ENCODE measurements at places on chromosomes 6 and 20.
A peak's percentile ranks its signal among the peaks of the same experiment; 100 is the strongest.

GRCh38 chr20:10876558-10876957, 202.8 kb upstream of the JAG1 start:
- no peak for DNase-seq

DNA sequence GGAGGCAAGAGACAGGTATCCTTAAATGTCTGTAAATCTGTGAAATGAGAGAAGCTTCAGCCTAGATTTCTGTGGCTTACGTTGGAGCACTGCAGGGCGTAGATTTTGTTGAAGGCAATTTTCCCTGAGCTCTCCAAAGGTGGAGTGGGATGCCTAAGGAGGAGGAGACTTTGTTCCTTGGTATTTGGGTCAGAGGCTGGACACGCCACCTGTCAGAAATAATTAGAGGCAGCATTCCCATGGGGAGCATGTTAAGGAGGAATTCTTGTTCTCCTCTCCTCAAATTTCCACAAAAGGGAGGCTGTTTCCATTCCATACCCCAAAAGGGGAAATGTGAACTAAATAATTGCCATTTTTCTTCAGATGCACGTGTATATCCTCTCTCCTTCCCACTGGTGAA, 11.1 kb upstream of the SCGN start:
- DNase-seq, result no peak

DNA sequence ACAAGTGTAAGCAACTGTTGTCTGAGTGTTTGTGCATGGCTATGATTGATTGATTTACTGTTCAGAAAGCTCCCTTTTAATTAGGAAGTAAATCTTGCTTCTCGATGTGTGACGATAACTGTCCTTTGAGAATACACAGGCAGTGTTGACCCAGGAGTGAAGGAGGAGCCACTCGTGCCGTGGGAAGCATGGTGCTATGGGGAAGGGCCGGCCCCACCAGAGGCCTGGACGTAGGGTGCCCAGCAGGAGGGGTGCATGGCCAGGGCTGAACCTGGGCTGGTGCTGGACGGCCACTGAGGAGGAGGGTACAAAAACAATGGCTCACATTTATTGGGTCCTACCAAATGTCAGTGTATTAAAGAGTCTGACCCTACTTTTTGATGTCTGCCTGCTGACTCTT, 60.7 kb downstream of the ANKRD60 start:
- no peak for DNase-seq

DNA sequence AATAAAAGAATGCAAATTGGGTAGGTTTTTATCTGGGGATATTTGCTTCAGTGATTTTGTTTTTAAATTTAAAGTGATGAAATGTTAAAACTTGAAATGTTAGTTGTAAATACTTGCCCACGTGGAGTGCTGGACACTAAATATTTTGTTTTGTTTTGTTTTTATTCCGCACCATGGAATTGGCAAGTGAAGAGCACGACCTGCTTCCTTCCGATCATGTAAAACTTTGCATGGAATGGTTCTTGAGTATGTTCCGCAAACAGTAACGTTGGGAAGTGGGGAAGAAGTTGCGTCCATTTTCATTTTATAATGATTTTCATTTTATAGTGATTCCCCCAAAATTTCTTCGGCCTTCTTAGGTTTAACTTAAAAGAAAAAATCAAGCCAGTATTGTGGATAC, 765 bp downstream of the IRAK1BP1 start:
- no peak for DNase-seq

DNA sequence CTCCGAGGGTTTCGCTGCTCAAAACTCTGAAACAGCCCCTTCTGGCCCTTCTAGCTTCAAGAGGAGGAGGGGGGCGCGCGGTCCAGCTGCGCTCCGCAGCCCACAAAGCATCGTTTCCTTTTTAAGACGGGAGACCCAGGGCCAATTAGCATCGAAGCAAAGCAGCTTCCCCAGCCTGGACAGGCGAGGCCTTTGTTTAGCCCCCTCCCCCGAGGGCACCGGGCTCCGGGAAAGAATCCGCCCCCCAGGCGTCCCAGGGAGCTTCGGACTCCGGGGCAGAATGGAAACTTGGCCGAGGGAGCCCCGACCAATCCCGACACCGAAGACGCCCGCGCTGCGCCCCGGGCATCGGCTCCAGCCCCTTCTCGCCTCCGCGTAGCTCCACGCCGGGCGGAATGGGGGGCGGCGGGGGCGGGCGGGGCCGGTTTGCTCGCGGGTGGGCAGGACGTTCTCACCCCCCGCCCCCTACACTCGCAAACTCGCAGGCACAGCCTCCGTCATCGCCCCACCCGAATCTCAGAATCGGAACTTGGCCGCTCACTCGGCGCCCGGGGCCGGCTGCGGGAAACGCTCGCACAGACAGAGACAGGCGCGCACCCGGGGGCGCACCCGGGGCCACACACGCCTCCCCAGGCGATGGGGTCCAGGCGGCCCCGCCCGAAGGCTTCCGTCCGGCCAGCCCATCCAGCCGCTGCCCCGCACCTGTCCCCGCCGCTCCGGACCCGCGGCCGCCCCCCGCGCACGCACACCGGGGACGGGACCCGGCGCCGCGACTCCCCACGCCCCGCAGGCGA, 628 bp downstream of the NKAIN4 start:
- no peak for DNase-seq

DNA sequence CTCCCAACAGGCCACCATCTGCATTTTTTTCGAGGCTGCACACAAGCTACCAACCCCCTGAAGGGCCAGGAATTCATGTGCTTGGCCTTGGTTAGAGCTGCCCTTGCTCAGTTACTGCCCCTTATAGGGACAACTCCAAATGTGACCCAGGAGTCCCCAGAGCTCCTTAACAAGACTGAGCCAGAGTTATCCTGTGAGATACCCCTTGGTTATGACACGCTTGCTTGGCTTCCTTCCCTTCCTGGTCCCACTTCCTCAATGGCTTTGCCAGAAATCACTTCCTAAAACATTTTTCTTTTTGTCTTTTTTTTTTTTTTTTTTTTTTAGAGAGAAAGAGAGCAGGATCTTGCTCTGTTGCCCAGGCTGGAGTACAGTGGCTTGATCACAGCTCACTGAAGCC, 8.9 kb downstream of the TREM1 start:
- DNase-seq, result no peak

- DNase-seq, result no peak
Observed at GRCh38 chr6:145761584-145761983, 26.3 kb upstream of the EPM2A start.

- DNase-seq, result no peak
Observed at GRCh38 chr20:62918147-62918546, 8.2 kb downstream of the DIDO1 start.

DNA sequence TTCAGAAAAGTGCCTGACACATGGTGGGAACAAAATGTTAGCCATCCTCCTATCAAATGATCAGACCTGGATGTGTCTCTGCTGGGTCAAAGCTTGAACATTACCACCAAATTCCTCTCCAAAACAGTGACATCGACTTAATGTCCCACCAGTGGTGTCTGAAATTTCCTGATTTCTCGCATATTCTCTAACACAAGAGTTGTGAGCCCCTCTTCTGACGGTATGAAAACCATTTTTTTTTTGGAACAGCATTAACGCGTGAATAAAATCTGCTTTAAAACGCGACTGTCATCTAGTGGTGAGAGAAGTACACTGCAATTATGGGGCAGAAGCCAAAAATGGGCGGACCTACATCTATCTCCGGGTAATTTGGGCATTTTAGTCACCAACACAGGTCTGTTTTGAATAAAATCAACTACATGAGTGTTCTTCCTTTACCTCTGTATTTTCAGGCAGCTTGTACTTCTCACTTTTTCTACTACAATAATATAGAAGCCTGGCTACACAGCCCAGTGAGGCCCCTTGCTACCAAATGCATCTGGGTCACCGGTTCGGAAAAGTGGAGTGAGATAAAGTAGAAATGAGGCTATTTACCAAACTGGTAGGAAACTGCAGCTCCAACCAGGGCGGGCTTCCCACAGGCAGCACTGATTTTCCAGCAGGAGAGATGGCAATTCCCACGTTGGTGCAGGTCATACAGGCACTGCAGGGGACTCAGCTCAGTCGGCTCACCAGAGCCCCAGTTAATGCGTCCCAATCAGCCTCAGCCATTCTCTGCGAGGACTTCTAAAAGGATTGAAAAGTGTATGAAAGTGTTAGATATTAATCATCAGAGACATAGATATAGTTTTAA, 27.4 kb downstream of the MGME1 start:
- peak; percentile 53 for DNase-seq

- DNase-seq, result peak; percentile 81
Observed at GRCh38 chr20:50790651-50791277, 4.1 kb upstream of the BCAS4 start.

All from fibroblast of skin of left quadriceps (primary cell).